Activated CD8-positive, alpha-beta memory T cell treated with anti-CD3 and anti-CD28 coated beads for 48 hours (primary cell): ENCODE measurements at places on chromosomes 5 and 9.

DNA sequence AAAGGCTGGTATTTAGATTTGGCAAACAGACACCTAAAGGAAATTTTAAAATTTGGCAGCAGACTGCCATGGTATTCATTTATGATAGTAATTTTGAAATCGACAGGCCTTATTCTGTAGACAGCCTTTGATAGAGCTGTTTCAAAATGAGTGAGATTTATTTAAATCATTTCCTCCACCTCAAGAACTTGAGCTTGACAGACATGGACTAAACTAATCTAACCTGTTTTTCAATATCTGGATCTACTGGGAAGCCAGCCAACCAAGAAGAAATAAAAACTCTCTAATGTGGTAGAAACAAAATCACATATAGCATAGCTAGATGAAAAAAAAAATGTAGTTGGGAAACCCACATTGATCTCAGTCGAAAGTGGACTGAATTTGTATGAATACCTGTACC lies 56.9 kb upstream of the RASA1 start:
- no peak for DNase-seq

DNA sequence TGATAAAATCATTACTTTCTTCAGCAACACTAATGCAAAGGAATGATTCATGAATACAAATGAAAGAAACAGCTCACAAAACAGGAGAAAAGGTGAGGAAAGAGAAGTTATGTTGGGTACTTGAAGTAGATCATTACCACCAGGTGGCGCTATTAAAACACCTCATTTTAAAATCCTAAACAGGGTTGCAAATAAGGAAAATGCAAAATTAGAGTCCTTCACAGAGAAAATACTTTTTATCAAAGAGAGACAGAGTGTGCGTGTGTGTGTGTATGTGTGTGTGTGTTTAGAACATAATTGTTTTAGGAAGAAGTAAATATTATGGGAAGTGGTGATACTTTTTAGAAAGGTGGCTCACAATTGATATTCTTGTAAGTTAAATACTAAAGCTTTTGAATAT lies 49.5 kb upstream of the CD180 start:
- DNase-seq = no peak

GRCh38 chr5:147956842-147957223 lies 50.5 kb upstream of the C5orf46 start:
- DNase-seq = no peak

GRCh38 chr9:92467511-92467910 lies 14.8 kb downstream of the ASPN start:
- DNase-seq = no peak

DNA sequence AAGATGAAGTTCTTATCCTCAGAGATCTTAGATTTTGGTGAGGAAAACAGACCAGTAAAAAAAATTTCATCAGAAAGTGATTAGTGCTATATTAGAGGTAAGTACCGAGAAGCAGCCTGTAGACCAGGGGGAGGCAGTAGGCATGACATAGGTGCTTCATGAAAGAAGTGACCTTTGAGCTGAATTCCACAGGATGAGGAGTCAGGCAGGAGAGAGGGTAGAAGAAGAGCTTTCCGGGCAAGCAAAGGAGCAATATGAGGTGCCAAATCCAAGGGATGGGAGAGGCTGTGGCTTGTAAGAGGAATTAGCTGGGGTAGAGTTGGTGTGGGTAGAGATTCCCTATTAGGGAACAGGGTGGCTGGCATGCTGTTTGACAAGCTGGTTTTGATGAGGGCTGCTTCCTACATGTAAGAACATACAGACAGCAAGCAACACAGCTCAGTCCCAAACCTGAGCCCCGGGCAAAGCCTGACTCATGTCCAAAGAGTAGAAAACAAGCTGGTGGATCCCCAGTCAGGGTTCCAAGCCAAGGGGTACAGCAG lies 48.4 kb upstream of the PWWP2A start:
- no peak for DNase-seq

DNA sequence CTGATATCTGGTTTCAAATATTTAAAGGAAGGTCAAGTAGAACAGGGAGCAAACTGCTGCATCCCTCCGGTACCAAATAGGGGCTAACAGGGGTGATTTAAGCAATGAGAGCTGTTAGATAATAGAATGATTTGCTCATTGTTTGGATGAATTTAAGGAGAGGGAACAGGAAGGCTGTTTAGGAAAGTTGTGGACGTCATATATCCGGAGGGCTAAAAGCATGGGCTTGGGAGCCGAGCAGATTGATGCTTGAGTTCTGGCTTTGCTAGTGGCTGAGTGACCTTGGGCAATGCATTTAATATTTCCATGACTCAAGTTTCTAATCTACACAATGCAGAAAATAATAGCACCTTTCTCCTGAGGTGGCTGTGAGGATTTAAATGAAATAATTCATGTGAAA lies 85.4 kb upstream of the RPS23 start:
- no peak for DNase-seq

- DNase-seq = no peak
Observed at GRCh38 chr5:66912787-66913186, 283.8 kb downstream of the CD180 start.

DNA sequence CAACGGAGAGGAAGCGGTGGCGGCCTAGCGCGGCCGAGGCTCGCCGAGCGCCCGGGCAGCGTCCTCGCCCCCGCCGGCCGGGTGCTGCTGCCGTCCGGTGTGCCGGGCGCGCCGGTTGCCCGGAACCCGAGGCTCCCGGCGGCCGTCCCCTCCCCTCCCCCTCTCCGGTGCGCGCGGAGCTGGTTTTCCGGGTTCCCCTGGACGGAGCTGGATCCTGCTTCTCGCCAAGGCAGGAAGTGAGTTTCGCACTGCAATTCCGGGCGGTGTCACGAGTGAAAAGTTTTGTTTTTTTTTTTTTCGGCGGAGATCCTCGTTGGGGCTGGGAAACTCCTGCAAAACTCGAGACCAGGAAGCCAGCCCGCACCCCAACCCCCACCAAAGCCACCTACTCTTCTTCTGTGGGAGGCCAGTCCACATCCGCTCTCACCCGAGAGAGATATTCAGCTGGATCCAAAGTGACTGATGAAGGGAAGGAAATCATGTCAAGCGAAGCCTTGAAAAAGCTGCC lies at the start of gene ERBIN:
ERBIN (plus strand) TSS at position 300 of the 508 bp plus-strand sequence. CDS start 66,144 bp downstream, outside the sequence.
- DNase-seq = peak; percentile 27

- no peak for DNase-seq
Observed at GRCh38 chr5:95369782-95370181, 21.4 kb upstream of the FAM81B start.

GRCh38 chr9:110900456-110900855 lies 137.8 kb downstream of the LPAR1 start:
- no peak for DNase-seq

GRCh38 chr5:138649316-138649720 lies 74.1 kb upstream of the HSPA9 start:
- DNase-seq = no peak

GRCh38 chr5:109876030-109876725 lies 186.5 kb downstream of the MAN2A1 start:
- no peak for DNase-seq

DNA sequence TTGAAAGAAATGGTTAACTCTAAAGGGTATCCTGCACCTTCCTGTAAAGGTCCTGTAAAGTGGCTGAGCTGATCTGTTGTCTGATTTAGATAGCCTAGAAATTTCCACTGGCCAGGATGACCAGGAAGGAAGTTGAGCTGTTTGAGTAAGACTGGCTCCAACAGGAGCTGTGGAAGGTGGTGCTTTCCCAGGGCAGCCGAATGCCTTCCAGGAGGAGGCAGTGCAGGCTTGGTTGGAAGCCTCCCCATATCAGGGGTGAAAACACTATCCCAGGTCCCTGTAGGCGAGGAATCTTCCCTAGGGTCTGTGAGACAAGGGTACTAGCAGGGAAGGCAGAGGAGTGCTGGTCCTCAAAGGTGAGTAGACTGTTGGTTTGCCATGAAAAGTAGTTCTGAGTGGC lies 98.4 kb downstream of the LIX1 start:
- DNase-seq = no peak

DNA sequence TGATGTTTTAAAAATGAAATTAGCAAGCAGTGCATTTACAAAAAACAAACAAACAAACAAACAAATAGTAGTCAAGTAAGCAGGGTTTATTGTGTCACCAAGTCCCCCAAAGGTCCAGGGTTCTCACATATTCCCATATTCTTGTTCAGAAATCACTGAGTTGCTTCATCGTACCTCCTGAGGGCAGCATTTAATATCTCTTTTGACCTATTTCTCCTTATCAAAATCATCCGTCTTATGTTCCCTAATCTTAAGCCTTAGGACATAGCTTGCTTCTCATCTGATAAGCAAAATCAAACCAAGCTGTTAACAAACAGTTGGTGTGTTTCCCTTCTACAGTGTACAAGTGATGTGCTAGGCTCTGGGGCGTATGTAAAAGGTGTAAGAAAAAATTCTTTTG lies 109.5 kb upstream of the MAN2A1 start:
- DNase-seq = no peak

- no peak for DNase-seq
Observed at GRCh38 chr5:157456301-157456700, 3.7 kb upstream of the NIPAL4 start.

- DNase-seq = no peak
Observed at GRCh38 chr5:18745042-18745987, 1111.1 kb downstream of the TAF11L14 start.

DNA sequence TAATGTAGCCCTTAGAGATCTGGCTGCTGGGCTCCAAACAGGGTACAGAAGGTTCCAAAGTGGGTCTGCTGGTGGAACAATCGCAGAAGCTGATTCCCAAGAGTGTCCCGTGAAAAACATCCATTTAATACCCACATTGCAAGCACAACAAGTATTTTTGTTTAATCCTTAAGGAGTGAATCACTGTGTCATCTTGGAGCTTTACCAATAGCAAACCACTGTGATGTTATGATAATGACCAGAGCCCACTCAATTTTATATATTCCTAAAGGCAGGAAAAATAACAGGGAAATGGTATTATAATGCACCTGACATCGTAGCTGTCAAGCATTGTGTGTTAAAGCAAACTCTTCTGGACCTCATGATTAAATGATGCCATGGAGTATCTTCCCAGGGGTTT lies 291.9 kb downstream of the FBXL7 start:
- no peak for DNase-seq

DNA sequence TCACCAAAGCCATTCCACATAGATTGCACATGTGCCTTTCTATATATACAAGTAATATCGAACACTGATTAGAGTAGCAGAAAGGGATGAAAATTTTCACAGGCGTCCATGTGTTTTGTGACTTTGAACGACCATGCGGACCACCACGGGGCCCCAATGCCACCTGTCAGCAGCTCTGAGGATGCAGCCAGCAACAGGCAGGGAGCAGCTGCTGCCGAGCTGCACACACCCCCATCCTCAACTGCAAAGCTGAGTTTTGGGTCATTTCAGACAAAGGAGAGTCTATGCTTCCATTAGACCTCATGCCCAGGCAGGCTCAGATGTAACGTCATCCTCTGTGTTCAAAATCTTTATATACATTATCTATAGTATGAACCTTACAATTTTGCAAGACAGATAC lies 503.8 kb downstream of the IRX1 start:
- DNase-seq = no peak

DNA sequence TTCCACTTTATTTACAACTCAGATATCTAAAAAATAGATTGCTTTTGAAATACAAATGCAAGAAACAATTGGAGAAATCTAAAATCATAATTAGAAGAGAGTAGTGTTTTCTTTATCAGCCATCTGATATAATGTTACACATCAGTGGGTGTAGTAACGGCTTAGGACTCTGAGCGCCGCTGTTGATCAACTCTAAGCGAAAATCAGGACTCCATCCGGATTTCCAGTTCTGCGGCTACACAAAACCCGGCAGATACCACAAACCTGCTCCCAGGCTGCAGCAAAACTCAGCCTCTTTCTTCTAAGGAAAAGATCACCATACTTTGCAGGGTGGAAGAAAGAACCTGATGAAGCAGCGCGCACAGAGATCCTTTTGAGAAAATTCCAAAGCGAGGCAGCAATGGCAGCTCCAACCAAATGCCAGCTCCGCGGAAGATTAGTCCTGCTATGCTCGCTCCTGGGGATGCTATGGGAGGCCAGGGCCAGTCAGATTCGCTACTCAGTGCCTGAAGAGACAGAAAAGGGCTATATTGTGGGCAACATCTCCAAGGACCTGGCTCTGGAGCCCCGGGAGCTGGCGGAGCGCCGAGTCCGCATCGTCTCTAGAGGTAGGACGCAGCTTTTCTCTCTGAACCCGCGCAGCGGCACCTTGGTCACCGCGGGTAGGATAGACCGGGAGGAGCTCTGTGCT lies at the start of gene PCDHGA9:
PCDHGA9 (plus strand) TSS at position 226 of the 691 bp plus-strand sequence; CDS start at position 401, 175 bp downstream.
- DNase-seq = no peak

GRCh38 chr5:68028131-68028727 lies 187.3 kb upstream of the PIK3R1 start:
- DNase-seq = no peak

- no peak for DNase-seq
Observed at GRCh38 chr9:73962792-73963191, 534.3 kb upstream of the RORB start.

DNA sequence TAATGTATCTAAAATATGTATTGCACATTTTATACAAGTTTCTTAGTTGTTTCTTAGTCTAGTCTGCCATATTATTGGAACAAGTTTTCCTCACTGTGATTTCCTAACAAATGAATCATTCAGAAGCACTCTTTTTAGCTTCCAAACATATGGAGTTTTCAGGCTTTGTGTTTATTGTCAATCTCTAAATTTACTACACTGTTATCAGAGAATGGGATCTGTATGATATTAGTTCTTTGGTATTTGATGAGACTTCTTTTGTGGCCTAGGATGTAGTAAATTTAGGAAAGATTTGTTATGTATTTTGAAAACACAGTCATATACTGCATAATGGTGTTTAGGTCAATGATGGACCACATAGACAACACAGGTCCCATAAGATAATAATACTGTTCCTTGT lies 25.7 kb downstream of the SREK1IP1 start:
- no peak for DNase-seq

GRCh38 chr9:124284940-124285441 lies 27.2 kb downstream of the NEK6 start:
- DNase-seq = no peak

DNA sequence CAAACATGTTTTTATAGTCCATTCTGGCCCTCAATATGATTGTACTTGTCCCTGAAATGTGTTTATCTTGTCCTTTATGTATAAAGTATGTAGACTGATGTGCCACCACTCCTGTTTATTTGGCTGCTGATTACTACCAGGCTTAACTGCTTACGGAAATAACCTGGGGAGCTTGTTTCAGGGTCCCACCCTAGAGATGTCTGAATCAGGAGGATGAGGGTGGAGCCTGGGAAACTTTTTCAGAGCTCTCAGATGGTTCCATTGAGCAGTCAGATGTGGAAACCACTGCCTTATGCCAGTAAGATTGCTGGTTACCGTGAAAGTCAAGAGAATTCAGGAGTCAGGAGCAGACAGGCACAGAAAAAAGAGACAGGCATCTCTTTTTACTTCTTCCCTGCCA lies 19.2 kb downstream of the SLC23A1 start:
- DNase-seq = no peak

- DNase-seq = no peak
Observed at GRCh38 chr9:22740781-22741180, 294.2 kb downstream of the DMRTA1 start.

GRCh38 chr5:51479840-51480239 lies 96.6 kb downstream of the ISL1 start:
- no peak for DNase-seq
